CMK (cell line): ENCODE measurements at places on chromosomes 6 and 20.

DNA sequence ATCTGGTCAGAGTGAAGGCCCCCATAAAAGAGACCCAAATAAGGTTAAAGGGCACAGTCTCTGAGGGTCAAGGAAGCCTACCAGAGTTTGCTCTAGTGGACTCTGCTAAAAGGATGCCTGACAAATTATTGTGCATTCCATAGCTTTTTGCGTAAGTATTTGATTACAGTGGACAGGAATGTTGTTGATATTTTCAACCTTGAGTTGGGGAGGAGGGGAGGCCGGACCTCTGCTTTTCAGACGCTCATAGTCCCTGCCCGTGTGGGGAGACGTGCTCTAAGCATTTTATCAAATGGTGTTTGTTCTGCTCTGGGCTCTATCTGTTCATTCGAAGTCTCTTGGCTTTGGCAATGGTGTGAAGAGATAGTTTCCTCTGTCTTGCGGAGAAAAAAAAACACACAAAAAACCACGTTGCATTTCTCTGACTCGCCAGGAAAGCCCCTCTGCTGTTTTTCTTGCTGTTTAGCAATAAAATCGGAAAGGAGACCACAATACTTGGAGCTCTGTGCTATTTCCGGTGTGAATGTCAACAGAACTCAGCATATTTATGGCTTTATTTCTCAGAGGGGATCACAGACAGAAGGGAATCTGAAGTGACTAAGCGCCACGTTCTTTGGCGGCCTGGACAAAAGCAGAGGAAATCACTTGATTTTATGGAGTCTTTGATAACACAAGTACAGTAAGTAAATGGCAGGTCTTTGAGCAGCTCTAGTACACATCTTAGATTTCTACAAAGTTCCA, 159.8 kb downstream of the ZFP64 start:
- no peak for DNase-seq

- DNase-seq = no peak
Observed at GRCh38 chr6:6969761-6970223, 138.0 kb upstream of the RREB1 start.

DNA sequence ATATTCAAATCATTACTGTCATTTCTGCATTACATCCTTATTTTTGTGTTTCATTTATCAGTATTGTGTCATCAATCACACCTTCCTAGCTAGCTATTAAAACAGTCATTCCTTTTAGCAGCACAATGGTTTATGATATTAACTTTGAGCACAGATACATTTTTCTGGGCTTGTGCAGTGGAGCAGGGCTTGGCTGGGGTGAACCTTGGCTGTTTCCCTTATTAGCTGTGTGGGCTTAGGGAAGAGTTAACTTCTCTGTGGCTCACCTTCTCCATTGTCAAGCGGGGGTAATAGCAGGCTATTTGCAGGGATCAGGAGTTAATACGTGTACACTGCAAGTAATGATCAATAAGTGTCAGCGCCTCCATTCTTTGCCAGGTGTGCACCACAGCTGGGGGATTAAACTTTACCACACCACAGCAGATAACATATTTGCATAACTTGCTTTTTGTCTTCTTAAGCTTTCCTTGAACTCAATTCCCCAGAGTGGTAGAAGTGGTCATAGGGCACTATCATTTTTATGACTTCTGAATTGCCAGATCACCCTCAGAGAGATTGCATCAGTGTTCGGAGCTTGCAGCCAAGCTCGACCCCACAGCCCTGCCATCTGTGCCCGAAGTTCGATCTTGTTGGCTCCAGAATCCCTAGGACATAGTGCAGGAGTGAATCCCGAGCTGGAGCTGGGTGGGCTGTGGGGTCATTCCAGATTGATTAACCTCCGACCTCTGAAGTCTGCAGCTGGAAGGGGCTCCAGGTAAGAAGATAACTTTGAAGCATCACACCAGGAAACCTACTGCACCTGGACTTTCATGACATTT, 1.5 kb upstream of the PYGB start:
- DNase-seq = no peak

DNA sequence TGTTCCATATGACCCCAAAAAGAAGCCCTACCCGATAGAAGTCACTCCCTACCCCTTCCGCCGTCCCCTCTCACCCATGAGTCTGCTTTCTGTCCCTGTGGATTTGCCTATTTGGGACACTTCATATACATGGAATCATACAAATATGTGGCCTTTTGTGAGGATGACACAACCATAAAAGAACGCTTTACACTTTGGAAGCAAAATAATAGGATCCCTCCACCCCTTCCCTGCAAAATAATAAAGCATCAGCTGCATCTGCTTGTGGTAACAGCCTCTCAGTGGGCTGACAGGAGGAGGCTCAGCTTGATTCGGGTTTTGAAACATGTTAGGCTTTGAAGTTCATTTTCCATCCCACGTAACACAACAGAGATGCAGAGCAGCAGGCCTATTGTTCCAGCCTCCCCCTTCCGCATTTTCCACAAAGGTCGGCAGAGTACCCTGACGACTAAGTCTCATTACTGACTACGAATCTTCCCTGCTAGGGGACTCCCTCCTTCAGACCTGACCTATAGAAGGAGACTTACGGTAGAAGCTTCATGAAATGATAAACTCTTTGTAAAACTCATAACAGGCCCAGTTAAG, 99.1 kb downstream of the ALDH8A1 start:
- DNase-seq = no peak

- no peak for DNase-seq
Observed at GRCh38 chr6:45293306-45293705, 34.8 kb upstream of the RUNX2 start.

DNA sequence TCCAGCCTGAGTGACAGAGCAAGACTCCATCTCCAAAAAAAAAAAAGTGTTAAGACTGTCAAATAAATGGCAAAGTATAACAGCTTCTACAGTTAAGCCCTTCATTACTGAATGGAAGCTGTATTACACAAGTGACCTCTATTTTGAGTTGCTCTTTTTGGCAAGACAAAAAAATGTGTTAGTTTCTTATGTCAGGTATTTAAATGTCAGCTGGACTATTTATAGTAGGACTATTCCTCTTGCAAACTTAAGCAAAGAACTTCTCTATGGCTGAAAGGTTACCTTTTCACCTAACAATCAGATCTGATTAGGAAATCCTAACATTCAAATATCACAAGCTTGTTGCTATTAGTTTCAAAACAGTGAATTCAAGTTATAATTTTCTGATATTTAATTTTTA, 12.4 kb downstream of the UBE2V1 start:
- no peak for DNase-seq

- no peak for DNase-seq
Observed at GRCh38 chr6:156589281-156589680, 187.9 kb upstream of the ARID1B start.

- DNase-seq = no peak
Observed at GRCh38 chr20:5504061-5504739, 187.4 kb upstream of the PROKR2 start.

- no peak for DNase-seq
Observed at GRCh38 chr20:38158701-38159351, 6.2 kb downstream of the TGM2 start.

DNA sequence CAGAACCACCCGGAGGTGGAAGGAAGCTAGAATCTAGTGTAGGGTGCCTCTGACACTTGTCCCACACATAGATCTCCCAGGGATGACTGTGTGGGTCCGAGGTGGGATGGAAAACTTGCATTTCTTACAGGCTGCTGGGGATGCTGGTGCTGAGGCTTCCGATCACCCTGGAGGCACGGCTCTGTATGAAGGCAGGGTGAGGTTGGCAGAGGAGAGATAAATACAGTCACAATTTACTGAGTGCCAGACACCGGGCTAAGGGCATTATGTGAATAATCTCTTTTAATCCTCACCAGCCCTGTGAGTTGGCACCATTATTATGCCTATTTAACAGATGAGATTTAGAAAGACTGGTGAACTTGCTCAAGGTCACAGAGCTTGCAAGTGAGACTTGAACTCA, 250.2 kb upstream of the RREB1 start:
- DNase-seq = no peak

DNA sequence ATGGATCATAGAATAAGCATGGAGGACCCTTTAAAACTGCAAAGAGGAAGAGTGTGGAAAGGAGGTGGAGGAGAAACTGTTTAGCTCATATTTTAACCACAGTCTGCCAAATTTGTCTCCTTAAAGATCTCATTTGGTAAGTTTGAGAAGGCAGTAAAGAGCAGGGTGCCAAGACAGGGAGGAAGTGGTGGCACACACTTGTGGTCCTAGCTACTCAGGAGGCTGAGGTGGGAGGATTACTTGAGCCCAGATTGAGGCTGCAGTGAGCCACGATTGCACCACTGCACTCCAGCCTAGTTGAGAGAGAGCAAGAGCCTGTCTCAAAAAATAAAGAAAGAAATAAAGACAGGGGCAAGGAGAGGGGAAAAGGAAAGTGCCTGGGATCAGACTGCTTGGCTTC, 16.8 kb upstream of the DCBLD1 start:
- DNase-seq = no peak

GRCh38 chr20:39800111-39800510, 838.0 kb downstream of the DHX35 start:
- no peak for DNase-seq

DNA sequence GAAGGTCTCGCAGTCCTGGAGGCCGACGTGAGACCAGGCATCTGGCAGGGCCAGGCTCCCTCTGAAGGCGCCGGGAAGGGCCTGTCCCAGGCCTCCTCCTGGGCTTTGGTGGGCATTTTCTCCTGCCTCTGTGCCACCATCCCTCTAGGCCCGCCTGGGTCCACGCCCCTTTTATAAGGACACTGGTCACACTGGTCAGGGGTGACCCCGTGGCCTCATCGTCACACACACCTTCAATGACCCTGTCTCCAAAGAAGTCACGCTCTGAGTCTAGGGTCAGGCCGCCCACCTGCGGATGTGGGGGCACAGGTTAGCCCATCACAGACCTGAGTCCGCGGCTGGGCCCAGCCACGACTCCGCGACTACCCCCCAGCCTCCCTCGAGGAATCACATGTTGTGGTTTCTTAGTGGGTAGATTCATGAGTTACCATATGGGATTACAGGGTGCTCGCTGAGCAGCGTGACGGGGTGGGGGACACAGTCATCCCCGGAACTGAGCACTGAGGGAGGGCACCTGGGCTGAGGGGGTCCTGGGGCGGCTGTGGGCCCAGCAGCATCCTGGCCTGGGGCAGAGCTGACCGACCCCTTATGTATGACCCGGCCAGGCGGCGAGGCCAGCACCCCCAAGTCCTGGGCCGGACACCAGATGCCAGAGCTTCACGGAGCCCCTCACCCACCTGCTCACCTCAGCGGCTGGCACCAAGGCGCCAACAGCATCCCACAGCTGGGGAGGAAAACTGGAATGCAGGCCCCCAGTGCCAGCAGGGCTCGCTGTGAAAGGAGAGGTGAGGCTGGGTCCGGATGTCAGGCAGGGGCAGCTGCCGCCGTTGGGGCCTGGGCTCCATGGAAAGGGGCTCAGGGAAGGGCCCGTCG, 115.9 kb downstream of the DLL1 start:
- DNase-seq = no peak

GRCh38 chr6:5443491-5443890, 182.2 kb downstream of the FARS2 start:
- DNase-seq = no peak

GRCh38 chr6:147103007-147103406, 101.2 kb upstream of the STXBP5 start:
- no peak for DNase-seq

DNA sequence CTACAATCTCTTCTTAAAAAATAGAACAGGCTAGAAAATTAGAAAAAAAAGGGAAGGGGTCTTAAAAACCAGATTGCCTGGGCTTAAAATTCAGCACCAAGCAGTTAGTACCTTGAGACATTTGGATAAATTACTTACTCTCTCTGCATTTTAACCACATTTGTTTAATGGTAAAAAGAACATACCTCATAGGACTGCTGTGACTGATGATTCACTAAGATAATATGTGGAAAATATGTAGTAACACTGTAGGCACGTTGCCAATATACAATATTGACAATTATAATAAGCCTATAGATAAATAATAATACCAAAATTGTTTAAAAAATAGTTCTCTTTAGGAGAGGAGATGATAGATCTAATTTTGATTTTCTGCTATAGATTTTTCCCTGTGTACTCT, 750.4 kb downstream of the TENT5A start:
- no peak for DNase-seq

DNA sequence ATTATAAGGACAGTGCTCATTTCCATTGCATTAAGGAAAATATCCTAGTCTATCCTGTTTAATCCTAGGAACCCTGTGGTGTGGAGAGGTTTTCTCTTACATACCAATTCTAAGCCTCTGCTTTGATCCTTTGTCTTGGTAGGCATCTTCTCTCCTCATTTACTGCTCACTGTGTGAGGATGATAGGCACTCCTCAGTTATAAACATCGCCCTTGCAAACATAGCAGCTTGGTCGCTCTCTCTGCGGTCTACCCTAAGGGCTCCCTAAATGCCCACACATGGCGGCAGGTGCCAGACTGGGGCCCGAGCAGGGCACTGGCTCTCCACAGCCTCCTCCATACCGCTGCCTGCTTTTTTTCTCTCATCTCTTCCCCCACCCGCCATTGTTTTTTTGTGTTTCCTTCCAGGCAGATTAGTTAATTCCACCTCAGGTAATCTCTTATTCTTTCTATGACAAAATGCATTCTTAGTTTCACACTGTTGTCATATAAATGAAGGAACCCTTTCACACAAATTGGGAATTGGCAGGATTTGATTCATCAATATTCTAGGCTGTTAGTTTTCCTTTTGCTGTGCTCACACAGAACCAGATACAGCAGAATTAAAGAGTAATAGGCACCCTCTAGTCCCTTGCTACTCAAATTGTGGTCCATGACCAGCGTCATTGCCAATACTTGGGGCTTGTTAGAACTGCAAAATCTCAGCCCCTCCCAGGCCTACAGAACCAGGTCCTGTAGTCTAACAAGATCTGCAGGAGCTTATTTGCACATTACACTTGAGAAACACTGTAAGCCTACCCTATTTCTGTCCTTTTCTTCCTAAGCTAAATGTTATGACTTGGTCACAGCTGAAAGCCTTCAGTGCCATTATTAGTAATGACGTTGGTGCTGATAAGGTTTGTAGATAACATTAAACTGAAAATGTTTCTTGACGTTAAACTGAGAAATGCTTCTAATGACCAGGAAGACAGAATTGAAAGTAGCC, 36.3 kb downstream of the CARMIL1 start:
- no peak for DNase-seq

DNA sequence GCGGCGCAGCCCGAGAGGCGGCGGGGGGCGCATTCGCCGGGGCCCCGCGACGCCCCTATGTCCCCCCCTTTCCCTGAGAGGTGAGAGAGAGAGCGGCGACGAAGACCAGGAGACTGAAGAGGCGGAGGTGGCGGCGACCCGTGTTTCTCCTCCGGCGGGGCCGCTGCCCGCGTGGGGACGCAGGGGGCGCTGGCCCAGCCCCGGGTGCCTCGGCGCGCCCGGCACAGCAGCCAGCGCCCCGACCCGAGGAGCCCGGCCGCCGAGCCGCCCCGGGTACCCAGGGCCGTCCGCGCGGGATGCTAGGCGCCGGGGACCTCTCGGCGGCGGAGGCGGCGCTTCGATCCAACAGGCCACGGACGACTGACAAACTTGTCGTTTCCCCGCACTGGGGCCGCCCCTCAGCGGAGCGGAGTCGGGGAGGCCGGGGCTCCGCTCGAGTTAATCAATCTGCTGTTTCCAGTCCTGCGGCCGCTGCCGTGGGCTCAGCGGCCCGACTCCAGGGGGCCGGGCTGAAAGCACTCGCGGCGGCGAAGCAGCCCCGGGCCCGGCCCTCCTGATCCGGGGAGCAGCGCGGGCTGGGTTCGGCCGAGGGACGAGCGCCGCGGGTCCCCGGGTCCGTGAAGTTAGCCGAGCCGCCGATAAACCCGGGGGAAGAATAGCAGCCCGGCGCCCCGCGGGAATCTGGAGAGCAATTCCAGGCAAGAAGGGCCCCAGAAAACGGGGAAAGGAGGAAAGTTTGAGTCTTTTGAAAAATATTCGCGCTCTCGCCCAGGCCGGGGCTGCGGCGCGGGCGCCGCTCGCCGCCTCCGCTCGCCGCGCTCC, 631 bp downstream of the MDGA1 start:
- DNase-seq = no peak
